ENCODE measurements at places on chromosomes 1 and 21.

DNA sequence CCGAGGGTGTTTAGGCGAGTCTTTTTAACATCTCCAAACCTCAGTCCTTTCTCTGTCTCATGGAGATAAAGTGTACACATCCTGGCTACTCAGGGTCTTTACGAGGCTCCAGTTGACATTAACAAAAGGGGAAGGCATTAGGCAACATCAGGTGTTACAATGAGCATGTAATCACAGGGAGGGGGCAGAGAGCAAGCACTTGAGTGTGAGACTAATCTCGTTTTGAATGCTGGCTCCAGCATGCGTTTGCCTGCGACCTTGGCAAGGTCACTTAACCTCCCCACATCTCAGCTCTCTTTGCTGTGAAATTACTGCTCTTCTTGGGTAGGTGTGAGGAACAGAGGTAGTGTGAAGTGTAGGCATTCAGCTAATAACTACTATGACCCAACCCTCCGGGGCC is 3.1 kb downstream of the TNNT2 start:
- no peak for DNase-seq

GRCh38 chr1:44151332-44151731 is 9.9 kb upstream of the KLF18 start:
- no peak for DNase-seq

DNA sequence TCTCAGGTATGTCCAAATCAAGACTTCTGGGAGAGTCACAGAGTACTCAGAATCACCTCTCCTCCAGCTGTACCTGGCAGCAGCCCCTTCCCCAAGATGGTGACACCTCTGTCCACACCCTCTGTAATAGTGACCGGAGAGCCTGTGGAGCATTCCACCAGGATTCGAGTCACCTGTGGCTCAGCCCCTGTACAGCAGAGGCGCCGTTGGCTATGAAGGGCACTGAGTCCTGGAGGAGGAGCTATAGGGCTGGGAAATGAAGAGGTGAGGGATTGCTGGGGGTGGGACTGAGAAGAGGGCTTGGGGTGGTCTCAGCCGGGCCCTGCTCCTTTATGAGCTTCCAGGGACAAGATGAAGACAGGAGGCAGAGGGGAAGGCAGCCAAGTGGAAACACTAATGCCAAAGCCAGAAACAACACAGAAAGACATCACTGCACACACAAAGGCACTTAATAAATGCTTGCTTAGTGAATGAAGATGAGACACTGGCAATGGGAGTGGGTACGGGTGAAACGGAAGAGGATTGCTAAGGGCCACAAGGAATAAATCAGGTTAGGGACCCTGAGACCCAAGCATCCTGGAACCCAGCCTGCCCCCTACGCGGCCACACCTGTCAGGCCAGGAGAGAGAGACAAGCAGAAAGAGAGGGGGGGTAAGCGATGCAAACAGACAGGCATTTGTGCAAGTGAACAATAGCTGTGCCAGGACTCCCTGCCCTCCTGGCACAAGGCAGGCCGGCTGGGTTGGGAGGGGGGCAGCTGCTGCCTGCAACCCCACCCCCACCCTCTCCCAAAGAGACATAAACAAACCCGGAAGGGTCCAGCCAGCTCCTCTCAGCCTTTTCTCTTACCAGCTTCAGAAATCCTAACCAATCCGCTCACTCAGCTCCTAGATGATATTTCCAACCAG is 3.9 kb downstream of the ARHGEF2 start:
- no peak for DNase-seq

DNA sequence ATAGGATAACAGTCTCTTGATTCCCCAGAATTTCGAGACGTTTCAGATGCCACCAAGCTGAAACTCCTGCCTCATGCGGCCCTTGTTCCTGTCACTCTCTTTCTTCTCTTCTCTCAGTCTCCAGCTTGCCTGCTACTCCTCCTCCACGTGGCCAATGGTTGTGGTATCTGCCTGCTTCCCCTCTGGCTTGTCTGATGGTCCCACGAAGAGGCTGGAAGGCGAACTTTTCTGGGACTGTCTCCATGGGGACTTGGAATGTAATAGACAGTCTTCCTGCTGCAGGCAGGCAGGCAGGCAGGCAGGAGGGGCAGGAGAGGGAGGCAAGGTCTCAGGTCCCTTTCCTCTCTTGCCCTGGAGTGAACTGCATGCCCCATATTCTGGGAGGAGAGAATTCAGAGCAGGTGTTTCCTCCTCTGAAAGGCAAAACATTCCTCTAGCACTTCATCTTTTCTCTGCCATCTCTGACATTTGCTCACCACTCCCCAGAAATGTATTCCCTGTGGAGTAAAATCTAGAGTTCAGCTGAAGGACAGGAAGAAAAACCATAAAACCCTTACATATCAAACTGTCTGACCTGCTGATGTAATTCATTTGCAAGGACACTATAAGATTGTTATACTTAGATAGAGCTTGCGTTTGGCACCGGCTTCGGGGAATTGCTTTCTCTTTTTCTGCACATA is 64.1 kb upstream of the GNG12 start:
- no peak for DNase-seq

GRCh38 chr1:111600886-111601386 is 18.7 kb upstream of the RAP1A start:
- DNase-seq: no peak

DNA sequence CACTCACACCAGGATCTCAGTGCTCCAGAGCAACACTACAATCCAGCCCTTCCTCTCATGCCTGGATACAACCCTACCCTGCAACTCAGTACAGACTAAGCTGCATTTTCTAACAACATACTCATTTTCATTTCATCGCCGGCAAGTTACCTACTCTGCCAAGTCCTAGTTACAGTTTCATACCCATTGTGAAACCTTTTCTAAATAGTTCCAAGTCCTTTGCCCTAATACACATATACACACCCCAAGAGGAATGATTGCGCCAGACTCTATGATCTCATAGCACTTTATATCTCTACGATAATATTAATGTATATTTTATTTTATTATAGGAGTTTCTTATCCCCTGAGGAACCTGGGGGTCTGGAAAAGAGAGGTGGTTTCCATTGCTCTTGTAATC is 122.4 kb downstream of the LMX1A start:
- no peak for DNase-seq

- no peak for DNase-seq
Observed at GRCh38 chr1:197150336-197151005, 4.0 kb upstream of the ASPM start.

DNA sequence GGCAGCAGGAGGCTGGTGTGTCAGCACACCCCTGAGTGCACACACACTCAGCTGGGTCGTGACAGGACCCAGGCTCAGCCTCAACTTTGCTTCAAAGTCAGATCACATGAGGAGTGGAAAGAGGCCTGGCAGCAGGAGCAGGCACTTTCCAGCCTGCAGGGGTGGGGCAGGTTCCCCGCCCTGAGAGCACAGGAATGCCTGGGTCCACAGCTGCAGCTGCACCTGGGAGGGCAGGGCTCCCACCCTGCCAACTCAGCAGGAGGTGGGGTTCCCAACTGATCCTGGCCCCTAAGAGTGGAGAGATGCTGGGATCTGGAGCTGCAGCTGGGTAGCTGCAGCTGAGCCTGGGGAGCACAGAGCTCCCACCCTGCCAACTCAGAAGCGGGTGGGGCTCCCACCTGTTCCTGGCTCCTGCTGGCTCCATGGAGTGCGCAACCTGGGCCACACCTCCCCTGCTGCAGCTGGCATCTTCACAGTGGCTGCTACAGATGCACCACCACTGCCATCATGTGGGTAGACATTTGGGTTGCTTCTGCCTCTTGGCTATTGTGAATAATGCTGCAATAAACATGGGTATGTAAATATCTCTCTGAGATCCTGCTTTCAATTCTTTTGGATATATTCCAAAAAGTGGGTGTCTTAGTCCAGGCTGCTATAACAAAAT is 415.4 kb downstream of the TTLL7 start:
- no peak for DNase-seq

- DNase-seq: no peak
Observed at GRCh38 chr1:22731924-22732720, 21.5 kb downstream of the EPHB2 start.

DNA sequence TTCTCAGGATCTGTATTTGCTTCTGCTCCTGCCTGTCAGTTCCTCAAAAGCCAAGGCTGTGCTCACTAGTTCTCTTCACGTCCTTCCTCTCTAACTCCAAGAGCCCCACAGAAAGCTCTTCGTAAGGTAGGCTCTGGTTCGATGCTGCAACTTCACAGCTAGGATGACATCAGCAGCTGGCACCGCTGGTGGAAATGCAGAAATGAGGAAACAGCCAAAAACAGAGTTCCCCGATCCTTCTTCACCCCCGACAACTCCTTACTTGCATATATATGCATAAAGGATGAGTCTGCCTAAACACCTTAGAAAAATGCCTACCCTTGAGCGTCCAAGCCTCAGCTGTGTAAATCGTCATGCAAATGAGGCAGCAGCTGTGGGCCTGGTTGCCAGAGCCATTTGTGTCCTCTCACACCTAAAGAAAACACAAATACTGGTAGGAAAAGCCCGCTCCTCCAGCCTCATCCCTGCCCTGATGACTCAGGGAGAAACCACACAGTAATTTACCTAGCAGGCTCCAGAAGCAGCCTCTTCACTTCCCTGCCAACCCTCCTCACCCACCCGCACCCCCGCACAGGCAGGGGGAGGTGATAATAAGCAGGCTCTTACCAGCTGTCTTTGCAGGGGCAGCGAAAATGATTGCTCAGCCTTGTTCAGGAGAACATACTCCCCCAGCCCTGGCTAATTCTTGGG is 28.2 kb downstream of the BATF3 start:
- DNase-seq: no peak

DNA sequence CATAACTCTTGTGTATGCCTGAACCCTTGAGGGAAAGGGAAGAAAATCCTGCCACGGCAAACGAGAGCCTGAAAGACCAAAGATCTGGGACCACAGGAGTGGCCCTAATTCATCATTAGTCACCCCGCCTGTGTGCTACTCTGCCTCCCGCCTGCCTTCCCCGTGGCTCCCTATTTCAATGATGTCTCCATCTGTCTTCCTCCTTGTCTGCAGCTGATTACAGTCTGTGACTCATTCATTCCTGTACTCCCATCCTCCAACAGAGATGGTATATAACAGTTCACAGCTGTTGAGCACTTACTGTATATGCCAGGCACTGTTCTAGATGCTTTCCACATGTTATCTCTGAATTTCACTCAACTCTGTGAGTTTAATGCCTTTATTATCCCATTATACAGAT is 96.6 kb downstream of the SEC16B start:
- no peak for DNase-seq

DNA sequence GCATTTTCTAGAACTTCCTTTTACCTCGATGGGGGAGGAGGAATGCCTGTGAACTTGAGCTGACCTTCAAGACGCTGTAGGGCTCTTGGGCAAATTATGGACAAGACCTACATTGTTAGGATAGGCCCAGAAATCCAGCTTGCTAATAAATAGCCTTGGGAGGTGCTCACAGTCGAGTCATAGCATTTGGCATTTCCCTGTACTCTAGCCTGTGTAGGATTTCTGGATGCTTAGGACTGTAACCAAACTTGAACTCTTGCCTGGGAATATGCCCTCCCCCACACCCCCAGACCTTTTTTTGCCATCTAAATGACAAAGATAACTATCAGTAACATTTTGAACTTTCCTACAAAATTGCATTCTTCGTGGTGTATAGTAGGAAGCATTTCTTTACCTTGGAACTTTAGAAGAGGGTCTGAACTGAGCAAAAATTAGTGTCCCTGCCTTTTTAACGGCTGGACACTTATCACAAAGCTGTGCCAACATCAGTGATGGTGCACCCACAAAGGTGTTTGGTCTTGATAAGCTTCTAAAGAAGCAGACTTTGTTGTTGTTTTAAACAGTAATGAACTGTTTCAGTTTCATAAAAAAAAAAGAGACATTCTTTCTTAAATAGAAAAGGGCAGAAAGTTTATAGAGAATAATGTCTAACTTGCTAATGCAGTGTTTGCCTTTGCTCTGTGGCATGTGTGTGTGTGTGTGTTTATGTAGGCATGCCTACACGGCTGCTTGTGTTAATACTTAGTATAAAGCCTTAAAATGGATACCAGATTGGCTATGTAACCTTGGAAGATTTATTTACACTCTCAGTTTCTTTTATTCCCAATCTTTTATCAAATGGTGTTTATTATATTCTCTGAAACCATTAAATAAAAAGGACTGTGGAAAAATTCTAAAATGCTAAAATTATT is 88.2 kb downstream of the NFIA start:
- DNase-seq: no peak

DNA sequence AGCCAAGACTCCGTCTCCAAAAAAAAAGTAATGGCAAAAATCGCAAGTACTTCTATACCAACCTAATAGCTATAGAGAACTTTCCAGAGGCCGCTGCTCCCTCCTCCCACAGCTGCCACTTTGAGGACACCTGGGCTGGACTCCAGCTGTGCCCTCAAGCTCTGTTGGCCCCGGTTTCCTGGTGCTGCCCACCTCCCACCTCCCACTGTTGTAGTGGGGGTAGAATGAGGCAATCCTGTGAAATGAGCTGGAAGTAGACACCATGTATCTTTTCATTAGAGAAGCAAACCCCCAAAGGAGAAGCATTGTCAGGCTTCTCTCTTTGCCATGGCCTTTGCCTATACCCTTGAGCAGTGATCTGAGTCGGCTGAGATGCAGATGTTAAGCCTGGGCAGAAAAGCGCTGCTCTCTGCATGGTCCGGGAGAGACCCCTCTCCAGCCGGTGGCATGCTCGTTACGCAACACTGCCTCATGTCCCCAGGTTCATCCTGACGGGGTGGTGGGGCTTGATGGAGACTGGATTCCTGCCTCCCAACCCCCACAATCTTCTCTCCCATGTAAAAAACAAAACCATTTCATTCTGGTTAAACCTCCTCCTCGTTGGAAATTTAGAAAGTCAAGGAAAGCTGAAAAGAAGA is 39.7 kb downstream of the SIM2 start:
- no peak for DNase-seq

- no peak for DNase-seq
Observed at GRCh38 chr1:54859700-54860391, 27.1 kb downstream of the DHCR24 start.

GRCh38 chr21:39955326-39955725 is 88.1 kb downstream of the PCP4 start:
- DNase-seq: no peak

- DNase-seq: no peak
Observed at GRCh38 chr1:184162281-184162680, 110.8 kb downstream of the TSEN15 start.

DNA sequence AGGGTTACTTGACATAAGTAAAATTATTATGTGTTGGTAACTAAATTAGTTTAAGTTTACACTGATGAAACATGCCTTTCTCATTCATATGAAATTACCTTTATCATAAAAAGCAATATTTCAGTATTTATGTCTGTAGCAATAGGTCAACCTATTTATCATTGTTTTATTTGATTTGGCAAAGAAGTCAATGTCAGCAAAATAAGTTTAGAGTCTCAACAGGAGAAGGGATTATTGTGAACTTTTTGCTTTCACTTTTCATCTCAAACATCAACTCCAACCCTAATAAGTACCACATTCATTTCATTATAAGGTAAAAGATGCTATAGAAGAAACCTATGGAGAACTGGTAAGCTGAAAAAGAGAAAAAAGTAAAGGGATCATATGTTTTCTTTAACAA is 1015.4 kb upstream of the ADGRL4 start:
- no peak for DNase-seq

- no peak for DNase-seq
Observed at GRCh38 chr1:212977781-212978645, 27.7 kb downstream of the VASH2 start.

GRCh38 chr1:97364086-97364485 is 556.7 kb downstream of the DPYD start:
- no peak for DNase-seq

- no peak for DNase-seq
Observed at GRCh38 chr1:240280560-240281322, 189.1 kb downstream of the FMN2 start.

- no peak for DNase-seq
Observed at GRCh38 chr1:154342132-154342531, 16.8 kb downstream of the ATP8B2 start.
